ENCODE measurements at places on chromosomes 4 and X. TPM values are rescaled to one million over a fixed set of nuclear protein-coding genes. Genes with fewer than 3 reads are reported as not detected.

- DNase-seq = no peak
Measured at GRCh38 chr4:55834086-55834795, 14.7 kb downstream of the EXOC1L start.

- no peak for DNase-seq
Measured at GRCh38 chr4:53695540-53696463, 104.5 kb upstream of the LNX1 start.

DNA sequence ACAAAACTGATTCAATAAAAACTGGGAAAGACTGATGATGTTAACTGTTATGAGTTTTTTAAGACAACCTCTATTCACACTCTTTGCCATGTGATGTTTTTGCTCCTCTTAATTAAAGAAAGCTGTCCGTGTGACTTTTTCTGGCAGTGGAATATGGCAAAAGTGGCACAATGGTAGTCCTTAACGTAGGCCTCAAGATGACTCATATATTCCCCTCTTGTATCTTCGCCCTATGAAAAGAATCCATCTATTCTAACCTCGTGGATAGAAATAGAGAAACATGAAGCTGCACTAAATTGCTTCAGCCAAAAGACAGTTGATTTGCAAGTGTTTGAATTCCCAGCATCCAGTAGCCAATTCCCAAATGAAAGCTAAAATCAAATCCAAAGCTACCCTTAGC is 603.8 kb upstream of the PCDH7 start:
- no peak for DNase-seq

- no peak for DNase-seq
Measured at GRCh38 chrX:68163441-68163840, 269.9 kb downstream of the OPHN1 start.

GRCh38 chrX:153511784-153512500 is 5.5 kb upstream of the ATP2B3 start:
- no peak for DNase-seq

GRCh38 chr4:102217345-102217744 is 127.9 kb downstream of the SLC39A8 start:
- no peak for DNase-seq

GRCh38 chrX:56429581-56429980 is 133.8 kb upstream of the UBQLN2 start:
- DNase-seq = no peak

- no peak for DNase-seq
Measured at GRCh38 chr4:17323554-17324385, 188.1 kb downstream of the QDPR start.

DNA sequence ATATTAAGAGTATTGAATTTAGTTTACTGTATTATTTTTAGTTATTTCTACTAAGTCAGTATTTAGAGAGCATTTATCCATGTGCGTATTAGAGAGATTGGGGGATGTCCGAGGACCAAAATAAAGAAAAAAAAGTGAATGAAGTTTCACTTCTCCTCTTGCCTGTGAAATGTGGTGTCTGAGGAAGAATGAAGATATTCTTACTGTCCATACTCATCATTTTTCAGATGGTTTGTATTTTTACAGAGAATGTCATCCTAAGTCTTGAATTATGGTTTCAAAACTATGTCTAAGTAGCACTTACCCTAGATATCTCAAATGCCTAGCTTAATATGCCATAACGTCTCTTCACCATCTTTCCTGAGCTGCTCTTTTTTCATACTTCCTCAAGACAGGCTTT is 854.3 kb downstream of the C4orf33 start:
- DNase-seq = no peak

- no peak for DNase-seq
Measured at GRCh38 chr4:106615961-106616360, 247.4 kb upstream of the GIMD1 start.

GRCh38 chrX:139720136-139720535 is 12.2 kb upstream of the MCF2 start:
- DNase-seq = no peak

DNA sequence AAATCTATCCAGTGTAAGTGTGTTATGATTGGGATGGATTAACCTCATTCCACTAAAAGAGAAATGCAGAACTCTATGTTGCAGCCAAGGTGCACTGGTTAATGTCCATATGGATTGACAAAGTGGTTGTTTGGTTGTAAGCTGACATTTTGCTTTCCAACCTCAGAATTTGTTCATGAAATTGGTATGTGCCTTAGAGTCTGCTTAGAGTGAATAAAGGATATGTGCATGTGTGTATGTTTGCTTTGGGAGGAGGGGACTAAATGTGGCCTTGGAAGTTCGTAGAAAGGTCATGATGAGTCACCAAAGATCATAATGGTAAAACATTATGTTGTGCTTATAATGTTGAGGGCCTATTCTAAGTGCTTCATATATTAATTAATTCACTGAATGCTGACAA is 44.1 kb upstream of the MBNL3 start:
- no peak for DNase-seq

GRCh38 chr4:55321707-55322264 is 24.3 kb upstream of the SRD5A3 start:
- peak; percentile 82 for DNase-seq

GRCh38 chr4:174373821-174374220 is 90.1 kb downstream of the CEP44 start:
- DNase-seq = no peak

GRCh38 chr4:86302251-86302650 is 57.6 kb downstream of the MAPK10 start:
- DNase-seq = peak; percentile 93

GRCh38 chr4:140066031-140066930 is 87.7 kb downstream of the MAML3 start:
- DNase-seq = no peak

DNA sequence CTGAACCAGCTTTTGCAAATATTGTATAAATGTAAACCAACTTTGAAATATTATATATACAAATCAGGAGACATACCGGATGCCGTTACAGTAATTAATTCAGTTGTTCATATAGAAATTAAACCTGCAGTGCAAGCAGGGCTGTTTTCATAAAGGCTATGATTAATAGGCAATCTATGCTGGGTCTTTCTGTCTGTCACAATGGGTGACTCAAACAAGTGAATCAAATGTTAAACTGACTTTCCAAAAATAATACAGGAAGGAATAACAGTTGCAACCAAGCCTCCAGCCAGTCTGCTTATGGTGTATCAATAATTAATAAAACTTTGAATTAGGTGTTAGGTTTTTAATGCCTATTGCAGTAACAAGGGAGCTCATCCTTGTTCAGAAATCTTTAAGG is 43.9 kb downstream of the GABRB1 start:
- no peak for DNase-seq

GRCh38 chr4:118917582-118917981 is 28.9 kb downstream of the SYNPO2 start:
- DNase-seq = no peak

GRCh38 chrX:19879735-19880378 is 7.5 kb downstream of the SH3KBP1 start:
- no peak for DNase-seq

GRCh38 chrX:11423362-11423818 is 130.2 kb downstream of the AMELX start:
- DNase-seq = no peak

- no peak for DNase-seq
Measured at GRCh38 chrX:24423960-24424359, 41.1 kb upstream of the PDK3 start.

GRCh38 chrX:41720125-41720779 is 3.7 kb upstream of the GPR82 start:
- no peak for DNase-seq

DNA sequence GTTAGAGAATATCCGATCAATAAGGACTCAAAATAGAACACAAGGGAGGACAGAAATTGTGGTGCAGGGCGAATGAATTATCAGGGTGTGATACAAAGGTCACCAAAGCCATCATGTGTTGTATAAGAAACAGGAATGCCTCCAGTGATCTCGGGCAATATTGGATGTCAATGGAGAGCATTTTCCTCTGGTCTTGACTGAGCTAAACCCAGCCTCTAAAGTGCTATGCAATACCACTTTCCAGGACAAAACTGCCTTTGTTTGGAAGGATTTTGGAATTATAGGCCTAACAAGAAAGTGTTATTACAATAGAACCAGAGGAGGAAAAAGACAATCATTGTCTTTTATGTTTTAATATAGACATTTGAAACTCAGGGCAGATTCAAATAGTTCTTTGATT is 281.7 kb downstream of the CHM start:
- no peak for DNase-seq

- no peak for DNase-seq
Measured at GRCh38 chrX:121231566-121232358, 184.4 kb downstream of the GLUD2 start.

GRCh38 chr4:161256172-161256571 is 907.6 kb downstream of the FSTL5 start:
- DNase-seq = peak; percentile 1

GRCh38 chr4:168408620-168409019 is 71.7 kb downstream of the DDX60L start:
- peak; percentile 68 for DNase-seq

DNA sequence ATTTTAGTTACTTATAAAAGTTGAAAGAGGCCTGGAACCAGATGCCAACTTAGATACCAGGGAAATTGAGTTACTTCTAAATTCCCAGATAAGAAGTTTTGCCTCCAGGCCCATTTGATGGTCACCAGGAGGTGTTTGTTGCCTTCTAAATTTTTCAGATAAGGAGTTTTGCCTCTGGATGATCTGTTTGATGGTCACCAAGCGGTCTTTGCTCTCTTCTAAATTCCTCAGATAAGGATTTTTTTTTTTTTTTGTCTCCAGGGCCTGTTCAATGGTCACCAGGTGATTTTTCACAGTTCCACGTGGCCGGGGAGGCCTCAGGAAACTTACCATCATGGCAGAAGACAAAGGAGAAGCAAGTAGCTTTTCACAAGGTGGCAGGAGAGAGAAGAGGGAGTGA is 66.5 kb downstream of the FAM9B start:
- DNase-seq = no peak

- no peak for DNase-seq
Measured at GRCh38 chr4:25927361-25928195, 13.6 kb downstream of the SMIM20 start.

GRCh38 chrX:55007656-55008055 is 7.5 kb downstream of the APEX2 start:
- no peak for DNase-seq

- no peak for DNase-seq
Measured at GRCh38 chrX:96997196-96997595, 113.5 kb downstream of the RPA4 start.

- DNase-seq = no peak
Measured at GRCh38 chr4:66795724-66796123, 749.6 kb downstream of the CENPC start.

The NHSL2 gene
- polyA plus RNA-seq = 11.6 TPM

The SPOCK3 gene
- 12.3 TPM for polyA plus RNA-seq

The WDFY3 gene
- 64.9 TPM for polyA plus RNA-seq

The CRMP1 gene
- polyA plus RNA-seq = 69.3 TPM

The GPR143 gene
- polyA plus RNA-seq = 15.9 TPM

The ACE2 gene
- polyA plus RNA-seq = 55.0 TPM

The GLUD2 gene
- polyA plus RNA-seq = 5.6 TPM

The ADH1C gene
- polyA plus RNA-seq = 77.4 TPM

The USP17L21 gene
- not detected for polyA plus RNA-seq

The COL4A6 gene
- 16.0 TPM for polyA plus RNA-seq

The STK32B gene
- 11.1 TPM for polyA plus RNA-seq

The ZDHHC15 gene
- 9.1 TPM for polyA plus RNA-seq

The ZGRF1 gene
- 30.3 TPM for polyA plus RNA-seq
